AG08395 (cell line): ENCODE measurements at places on chromosomes 1 and 21.
A peak's percentile ranks its signal among the peaks of the same experiment; 100 is the strongest.

- DNase-seq, result no peak
These were observed 70.9 kb upstream of the EDEM3 start for GRCh38 chr1:184825571-184825970.

DNA sequence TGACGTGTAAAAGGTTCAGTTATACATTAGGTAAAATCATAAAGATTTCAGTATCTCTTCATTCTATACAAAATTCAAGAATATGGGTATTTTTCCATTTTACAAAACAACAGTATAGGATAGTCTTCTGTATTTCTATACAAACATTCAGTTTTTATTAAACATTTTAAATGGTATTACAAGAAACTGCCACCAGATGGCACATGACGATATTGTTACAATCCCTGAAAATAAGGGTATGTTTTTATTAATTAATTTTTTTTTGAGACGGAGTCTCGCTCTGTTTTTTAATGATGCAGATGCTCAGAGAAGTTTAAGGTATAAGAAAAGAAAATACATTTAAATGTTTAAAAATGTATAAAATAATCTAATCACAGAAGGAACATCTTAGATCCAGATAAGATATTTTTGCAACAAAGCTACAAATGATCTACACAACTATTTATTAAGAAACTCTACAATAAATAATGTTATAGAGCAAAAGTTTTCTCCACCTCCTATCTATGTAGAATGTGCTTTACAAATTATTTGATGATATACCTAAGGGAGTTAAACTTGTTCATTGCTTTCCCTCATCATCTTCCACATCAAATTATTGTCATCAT, 23.5 kb upstream of the RSBN1 start:
- DNase-seq, result peak; percentile 42

DNA sequence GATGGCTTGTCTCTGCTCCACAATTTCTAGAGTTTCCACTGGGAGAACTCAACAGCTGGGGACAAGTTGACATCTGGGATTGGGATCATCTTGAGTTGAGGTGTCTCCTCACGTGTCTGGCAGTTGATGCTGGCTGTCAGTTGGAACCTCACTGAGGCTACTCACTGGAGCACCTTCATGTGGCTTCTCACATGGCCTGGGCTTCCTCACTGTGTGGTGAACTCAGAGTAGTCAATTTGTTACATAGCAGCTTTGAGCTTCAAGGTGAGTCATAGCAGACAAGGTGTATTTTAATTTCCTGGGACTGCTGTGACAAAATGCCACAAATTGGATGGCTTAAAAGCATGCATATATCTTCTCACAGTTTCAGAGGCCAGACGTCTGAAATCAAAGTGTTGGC, 44.0 kb downstream of the NTNG1 start:
- no peak for DNase-seq

DNA sequence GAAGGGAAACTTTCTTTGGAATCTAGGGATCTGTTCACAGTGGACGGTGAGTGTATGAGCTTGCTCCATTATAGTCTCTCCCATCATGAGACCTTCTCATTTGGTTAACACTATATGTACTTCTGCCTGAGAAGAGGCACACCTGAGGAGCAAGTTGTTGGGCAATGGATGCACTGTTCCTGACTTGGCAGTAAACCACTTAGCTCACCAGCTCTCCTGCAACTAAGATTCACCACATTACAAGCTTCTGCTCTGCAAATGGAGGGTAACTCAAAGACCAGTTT, 10.2 kb downstream of the MACF1 start:
- no peak for DNase-seq

GRCh38 chr1:96333522-96334235, 387.9 kb upstream of the PTBP2 start:
- no peak for DNase-seq

GRCh38 chr1:147384804-147385203, 142.3 kb downstream of the CHD1L start:
- DNase-seq, result no peak

DNA sequence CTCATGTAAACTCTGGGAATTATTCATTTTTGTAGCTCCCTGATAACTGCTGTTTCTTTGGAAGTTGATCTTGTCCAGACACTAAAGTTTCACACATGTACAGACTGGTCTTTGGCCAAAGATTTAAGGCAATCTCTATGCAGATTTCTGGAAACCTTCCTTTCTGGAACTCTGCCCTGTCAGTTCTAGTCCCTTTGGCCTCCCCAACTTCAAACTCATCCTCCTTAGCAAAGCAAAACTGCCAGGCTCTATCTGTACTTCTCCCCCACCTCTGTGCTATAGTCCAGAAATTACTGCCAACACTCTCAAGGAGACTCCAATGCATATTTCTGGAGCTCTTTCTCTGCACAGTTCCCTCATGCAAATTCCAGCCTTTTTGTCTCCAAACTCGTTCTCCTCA, 36.5 kb downstream of the C1orf198 start:
- DNase-seq, result no peak

DNA sequence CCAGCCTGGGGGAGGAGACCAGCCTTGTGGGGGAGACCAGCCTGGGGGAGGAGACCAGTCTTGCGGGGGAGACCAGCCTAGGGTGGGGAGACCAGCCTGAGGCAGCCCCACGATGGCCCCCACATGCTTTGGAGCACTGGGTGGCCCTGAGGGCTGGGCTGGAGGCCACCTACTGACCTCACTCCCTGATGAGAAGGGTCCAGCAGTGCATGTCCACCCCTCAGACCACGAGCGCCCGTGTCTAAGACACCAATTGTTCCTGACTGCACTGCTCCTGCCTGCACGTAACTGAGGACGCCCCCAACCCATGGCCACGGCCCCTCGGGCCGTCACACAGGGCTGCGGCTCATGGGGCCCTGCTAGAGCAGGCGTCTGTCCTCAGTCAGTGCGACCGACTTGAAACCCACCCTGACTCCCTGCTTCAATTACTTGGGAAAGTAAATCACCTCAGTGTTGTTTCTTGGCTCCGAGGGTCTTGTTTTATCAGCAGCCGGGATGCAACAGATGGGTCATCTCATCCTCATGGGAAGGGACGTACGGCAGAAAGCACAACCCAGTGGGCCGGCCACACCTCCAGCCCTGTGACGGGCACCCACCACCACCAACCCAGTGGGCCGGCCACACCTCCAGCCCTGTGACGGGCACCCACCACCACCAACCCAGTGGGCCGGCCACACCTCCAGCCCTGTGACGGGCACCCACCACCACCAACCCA, at the start of gene SPATC1L:
TSS of gene SPATC1L (minus strand) at position 550 of the 715 bp plus-strand sequence. CDS start 1,643 bp downstream, outside the sequence.
- DNase-seq, result peak; percentile 74

- DNase-seq, result no peak
These were observed 126.7 kb upstream of the POU3F1 start for GRCh38 chr1:38173157-38173831.

GRCh38 chr1:246114369-246114768, 392.7 kb downstream of the SMYD3 start:
- DNase-seq, result no peak

DNA sequence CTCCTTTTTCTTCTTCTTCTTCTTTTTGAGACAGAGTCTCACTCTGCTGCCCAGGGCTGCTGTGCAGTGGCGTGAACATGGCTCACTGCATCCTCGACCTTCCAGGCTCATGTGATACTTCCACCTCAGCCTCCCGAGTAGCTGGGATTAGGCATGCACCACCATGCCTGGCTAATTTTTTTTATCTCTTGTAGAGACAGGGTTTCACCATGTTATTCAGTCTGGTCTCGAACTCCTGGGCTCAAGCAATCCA, 13.0 kb upstream of the PADI1 start:
- DNase-seq, result no peak

- no peak for DNase-seq
These were observed 37.6 kb downstream of the B3GALT5 start for GRCh38 chr21:39650306-39650705.

DNA sequence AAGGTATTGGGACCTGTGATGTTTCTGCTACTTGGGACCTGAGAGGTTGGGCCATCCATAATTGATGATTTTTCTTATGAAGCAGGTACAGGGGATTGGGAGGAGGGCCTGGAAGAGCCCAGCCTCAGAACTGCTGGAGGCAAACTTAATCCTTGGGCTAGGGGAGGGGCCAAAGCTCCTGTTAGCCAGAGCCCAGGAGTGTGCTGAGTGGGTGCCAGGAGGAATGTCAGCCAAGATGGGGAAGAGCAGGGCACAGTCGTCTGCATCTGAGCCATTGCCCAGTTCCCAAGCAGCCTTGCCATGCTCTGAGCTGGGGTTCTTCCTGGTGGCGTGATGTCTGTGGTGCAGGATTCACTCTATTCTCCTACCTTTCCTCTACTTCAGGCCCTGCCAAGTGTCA, 5.8 kb downstream of the MAPKAPK2 start:
- DNase-seq, result no peak

DNA sequence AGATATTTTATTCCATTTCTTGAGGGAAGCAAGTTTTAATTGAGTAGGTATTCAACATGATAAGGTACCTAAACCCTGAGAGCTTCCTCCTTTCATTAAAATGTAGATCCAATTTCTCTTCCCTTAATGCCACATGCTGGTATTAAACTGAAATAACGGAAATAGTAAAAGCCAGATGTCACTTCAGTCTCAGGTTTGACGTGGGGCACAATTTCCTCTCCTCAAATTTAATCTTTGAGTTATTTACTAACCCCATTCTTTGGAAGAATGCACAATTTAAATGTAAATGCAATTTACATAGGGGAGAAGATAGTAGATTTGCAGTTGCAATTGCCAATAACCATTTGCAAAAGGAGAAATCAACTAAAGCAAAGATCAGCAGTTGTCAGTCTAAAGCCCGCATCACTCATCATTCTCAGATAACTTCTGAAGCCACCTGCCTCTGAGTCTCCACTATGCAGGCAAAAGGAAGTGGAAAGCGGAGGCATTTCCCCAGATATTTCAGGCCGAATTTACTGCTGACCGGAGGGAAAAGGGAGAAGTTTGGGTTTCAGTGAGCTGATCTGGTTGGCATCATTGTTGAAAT, 2.1 kb upstream of the LEMD1 start:
- DNase-seq, result no peak

- DNase-seq, result no peak
These were observed 55.2 kb downstream of the SDC3 start for GRCh38 chr1:30853350-30853749.

DNA sequence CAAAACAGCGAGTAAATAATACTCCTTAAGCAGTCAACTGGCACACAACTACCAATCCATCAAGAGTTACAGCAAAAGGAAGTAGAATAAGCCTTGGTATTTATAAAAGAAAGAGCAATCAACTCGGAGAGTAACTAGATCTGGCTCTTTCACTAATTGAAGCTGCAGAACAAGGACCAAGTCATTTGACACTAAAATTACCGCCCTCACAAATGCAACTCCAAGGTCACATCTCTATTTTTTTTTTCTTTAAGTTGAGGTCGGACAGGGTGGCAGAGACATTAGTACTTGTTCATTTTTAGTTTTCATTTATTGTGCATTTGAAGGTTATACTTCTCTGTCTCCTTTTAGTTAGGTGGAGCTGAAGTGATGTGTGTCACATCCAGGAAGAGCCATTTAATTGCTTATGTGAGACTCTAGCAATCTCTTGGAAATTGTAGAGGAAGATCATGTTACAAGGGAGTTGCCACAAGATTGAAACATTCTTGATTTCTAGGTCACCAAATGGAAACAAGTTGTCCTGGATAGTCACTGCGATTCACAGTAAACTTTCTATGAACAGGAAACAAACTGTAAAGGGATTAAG, 138.1 kb upstream of the ADAMTS5 start:
- DNase-seq, result peak; percentile 37

DNA sequence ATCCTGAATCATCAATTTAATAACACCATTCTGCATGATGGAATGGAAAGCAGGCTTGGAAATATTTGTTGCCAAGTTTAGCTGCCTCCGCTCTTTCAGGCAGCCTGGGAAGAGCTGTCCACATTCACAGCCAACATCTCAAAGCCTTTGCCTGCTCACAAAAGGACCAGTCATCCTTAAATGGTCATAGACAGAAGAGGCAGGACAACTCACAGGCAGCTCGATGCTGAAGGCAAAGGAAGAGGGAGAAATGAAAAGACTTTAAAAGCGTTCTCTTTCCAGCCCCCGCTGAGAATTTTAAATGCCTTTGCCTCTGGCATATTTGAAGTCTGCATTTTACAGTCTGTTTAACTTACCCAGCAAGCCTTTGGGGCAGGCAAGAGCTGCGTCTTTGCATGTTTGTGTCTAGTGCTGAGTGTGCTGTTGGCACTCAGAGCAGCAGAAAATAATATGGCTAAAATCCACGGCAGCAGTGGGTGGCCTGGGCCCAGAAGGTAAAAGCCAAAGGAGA, 68.9 kb downstream of the NMNAT2 start:
- peak; percentile 59 for DNase-seq

GRCh38 chr1:156647351-156647750, 5.4 kb downstream of the BCAN start:
- DNase-seq, result no peak

GRCh38 chr1:109252893-109253802, 3.8 kb downstream of the CELSR2 start:
- DNase-seq, result no peak

DNA sequence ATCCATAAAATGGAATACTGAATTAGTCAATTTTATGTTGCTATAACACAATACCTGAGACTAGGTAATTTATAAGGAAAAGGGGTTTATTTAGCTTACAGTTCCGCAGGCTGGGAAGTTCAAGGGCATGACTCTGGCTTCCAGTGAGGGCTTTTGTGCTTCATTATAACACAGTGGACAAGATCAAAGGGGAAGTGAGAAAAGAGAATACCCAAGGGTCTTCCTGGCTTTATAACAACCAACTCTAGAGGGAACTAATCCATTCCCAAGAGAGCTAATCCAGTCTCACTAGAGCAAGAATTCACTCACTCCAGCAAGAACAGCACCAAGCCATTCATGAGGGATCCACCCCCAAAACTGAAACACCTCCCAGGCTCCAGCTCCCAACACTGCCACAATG, 3.1 kb downstream of the KIFAP3 start:
- no peak for DNase-seq

GRCh38 chr1:171372418-171373084, 58.6 kb downstream of the FMO4 start:
- no peak for DNase-seq

DNA sequence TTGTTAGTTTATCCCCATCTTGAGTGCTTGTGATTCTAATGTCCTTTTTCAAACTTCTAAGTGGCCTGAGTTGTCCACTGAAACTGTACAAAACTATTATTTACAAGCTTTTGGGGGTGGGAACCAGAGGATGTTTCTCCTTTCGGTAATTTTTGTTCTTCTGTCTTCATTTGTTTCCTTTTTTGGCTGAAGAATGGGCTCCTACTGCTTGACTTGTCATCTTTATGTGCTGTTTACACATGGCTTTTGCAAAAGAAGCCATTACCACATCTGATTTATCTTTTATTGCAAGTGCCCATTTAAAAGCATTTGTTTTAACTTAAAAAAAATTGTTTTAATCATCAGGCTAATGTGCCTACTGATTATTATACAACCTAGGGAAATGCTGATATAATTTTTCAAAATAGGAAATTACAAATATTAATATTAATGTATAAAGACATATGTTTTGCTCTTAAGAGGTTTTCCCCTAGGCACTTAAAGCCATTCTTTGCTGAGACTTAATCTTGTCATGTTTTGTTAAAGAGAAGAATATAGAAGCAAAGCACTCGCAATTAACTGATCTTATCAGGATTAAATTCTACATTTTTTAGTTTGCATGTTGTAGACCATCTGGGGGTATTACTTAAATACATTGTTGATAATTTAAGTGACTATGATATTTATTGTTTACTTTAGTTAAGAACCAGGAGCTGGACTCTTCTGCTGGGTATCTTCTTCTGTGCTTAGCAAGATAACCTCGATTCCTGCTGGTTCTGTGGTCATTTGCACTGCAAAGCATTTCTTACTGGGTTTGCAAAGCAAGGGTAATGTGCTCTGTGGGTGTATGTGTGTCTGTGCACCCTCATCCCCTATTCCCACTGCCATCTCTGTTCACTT, 40.1 kb downstream of the TMEM200B start:
- DNase-seq, result no peak
